ENCODE measurements at places on chromosomes 5 and 9.

- no peak for DNase-seq
Observed at GRCh38 chr9:108544866-108545265, 310.9 kb downstream of the ACTL7B start.

- DNase-seq = no peak
Observed at GRCh38 chr5:58622936-58623871, 40.3 kb downstream of the RAB3C start.

DNA sequence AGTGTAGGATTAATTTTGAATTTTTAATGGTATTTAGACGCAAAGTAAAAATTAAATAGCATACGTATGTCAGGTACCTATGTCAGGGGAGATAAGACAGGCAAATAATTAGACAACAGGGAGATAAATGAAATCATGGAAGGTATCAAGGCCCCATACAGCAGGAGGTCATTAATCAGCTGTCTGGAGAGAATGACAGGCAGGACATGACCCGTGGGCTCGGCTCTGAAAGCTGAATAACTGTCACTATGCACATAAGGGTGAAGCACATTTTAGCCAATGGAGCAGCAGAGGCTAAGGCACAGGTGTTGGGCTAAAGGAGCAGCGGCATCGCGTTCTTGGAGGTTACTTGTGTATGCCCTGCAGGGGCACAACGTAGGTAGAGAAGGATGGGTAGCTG lies 11.9 kb downstream of the SLC25A51 start:
- no peak for DNase-seq

DNA sequence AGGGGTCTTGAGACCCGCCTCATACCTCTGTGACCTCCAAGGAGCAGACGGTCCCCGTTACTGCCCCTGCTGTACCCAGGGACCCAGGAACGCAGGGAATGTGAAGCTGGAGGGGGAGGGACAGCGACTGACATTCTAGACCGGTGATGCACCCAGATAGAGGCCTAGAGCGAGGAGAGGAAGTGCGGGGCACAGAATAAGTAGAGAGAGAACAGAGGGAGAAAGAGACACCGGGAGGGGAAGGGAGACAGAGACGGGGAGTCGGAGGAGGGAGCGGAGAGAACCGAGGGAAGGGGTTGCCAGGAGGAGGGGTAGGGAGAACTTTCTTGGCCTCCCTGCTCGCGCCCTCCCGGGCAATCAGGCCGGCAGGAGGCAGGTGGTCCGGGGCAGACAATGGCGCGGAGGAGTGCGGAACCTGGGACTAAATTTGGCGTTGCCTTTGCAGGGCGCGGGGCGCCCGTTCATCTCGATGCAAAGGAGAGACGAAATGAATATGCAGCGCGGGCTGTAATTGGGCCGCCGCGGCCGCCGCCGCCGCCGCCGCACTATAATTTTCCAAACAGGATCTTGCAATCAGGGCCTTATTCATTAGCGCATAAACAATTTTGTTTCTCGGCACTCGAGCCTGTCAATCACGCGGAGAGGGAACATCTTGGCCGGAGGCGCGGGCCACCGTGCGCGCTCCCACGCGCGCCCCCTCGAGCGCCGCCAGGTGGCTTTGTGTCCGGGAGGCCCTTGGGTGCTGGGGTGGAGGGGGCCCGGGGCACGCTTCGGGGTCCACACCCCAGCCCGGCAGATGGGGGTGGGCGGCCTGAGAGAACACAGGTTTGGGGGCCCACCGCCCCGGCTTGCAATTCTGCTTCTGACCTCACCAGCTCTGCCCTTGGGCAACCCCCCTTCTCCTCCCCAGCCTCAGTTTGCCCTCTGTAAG lies 33.0 kb downstream of the NDUFA8 start:
- no peak for DNase-seq

DNA sequence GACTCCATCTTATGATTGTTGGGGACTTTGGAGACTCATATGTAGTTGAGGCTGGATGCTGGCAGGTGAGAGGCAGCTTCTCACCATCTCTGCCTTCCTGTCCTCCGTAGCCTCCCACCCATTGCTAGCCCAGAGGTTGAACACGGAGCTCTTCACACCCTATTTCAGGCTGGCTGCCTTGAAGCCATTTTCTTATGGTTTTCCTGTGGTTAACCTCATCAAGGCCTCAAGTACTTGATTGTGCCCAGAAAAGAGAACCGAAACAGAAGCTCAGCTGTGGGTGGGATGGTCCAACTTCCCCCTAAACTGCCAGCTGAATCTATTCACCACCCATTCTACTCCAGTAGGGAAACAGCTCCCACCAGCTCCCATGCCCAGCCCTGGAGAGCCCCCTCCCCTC lies 102.9 kb downstream of the LIFR start:
- no peak for DNase-seq

- DNase-seq = no peak
Observed at GRCh38 chr9:94802793-94803192, 76.3 kb downstream of the AOPEP start.

DNA sequence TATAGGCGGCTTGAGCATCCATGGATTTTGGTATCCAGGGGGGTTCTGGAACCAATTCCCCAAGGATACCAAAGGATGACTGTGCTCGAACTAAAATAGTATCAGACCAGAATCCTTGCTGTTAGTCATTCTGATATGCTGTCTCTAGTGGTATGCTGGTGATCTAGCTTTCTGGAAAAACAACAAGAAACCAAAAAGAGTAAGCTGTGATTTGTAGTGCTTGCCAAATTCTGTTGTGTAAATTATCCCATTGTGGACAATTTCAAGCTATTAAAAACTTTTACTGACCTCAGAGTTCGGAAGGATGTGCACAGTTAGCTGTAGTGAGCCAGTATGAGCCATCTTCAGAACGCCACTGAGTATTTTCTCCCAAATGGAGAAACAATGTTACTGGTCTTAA lies 99.0 kb upstream of the FBN2 start:
- DNase-seq = no peak

GRCh38 chr9:111985315-111985714 lies 88.7 kb downstream of the UGCG start:
- DNase-seq = no peak

GRCh38 chr5:104533498-104533897 lies 970.9 kb upstream of the NUDT12 start:
- DNase-seq = no peak

- no peak for DNase-seq
Observed at GRCh38 chr5:111901296-111901695, 144.3 kb upstream of the NREP start.

DNA sequence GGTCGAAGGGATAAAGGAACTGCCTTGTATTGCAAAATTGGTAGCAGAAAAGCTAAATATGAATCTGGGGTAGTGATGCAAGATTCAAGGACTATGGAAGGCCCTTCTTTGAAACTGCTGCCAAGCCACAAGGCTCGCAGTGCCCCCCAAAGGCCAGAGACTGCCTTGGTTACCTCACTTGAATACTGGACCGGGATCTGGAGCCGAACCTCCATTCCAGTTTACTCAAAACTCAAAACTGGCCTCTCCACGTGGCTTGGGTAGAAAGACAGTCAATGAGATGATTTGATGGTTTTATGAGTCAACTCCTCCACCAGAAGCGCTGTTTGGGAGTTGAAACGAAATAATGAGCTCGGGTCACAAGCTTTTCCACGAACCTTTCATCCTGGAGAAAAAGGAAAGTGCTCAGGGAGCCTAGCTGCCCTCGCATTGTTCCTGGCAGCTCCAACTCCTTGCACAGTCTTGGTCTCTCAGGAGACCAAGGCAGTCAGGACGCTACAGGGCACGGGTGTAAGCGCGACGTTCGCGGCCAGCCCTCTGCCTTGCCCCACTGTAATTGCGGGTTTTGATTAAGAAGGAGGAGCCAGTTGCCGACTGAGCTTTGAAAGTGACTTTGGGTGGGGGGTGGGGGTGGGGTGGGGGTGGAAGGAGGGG lies 2.8 kb downstream of the ST8SIA4 start:
- DNase-seq = peak; percentile 51

GRCh38 chr5:78985116-78985724 lies at the start of gene ARSB:
Gene ARSB (minus strand): TSS chr5:78985310. CDS start chr5:78985248, 62 bp downstream.
- peak; percentile 55 for DNase-seq

DNA sequence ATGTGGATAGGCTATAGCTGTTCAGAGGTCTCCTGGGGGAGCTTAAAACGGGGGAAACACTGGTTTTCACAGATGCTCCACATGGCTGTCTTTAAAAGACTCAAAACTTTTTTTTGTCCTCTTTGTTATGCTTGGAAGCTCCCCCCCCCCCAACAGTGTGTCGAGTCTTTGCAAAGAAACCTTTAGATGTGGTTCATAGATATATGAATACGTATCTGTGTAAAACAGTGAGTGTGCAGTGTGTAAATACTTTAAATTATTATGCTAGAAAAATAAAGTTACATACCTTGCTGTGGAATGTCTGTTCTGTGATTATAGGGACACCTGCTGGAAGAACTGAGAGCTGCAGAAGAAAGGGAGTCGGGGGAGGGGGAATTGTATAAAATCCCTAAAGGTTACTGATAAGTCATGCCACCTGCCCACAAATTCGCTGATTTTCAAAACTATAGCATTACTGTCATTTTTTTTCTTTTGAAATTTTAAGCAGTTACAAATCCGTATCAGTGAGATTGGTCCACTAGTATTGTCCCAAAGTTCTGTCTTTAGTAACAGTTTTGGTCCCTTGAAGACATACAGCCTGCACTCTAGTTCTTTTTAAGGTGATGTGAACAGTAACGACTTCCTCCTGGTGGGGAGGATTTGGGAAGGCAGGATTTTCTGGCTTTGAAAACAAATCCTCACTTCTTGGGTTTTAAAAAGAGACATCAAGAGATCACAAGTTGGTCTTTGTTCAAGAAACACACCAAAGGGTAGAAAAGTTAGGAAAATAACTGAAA lies 22.9 kb downstream of the RGMB start:
- DNase-seq = no peak

DNA sequence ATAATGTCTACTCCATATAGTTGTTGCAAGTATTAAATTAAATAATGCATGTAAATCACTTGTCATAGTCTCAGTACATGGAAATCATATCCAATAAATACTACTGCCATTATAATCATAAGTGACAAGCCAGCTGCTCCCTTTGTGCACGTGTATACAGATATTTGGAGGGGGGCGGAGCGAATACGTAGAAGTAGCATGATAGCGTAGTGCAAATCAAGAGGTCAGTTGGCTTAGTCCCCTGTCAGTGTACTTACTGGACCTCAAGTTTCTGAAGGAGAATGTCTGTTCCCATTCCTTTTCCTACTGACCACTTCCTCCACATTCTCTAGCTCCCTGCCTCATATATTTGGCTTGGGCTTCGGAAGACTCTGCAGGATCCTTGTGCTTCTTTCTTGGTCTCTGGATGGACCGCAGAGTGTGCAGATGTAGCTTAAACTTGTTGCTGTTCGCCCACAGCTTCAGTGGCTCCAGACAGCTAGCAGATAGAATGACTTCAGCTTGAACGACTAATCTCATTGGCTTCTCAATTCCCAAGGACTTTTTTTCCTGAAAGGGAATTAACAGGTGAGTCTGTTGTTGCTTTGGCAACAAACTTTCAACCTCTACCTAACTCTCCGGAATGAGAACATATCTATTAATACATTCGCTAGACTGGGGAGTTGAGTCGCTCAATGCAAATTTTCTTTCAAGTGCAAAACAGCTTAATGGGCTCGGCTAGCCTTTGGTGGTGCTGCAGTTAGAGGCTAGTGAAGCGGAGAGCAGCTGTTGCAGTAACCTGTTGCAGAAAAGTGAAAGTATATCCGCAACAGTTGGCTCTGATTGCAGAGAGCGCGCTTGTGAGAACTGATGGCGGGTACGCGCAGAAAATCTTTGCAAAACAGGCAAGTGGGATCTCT lies at the start of gene PCDHB1:
TSS of gene PCDHB1 (plus strand) at position 753 of the 899 bp plus-strand sequence. CDS start at position 850, 97 bp downstream.
- no peak for DNase-seq

- no peak for DNase-seq
Observed at GRCh38 chr5:59693492-59694309, 199.8 kb downstream of the PDE4D start.

DNA sequence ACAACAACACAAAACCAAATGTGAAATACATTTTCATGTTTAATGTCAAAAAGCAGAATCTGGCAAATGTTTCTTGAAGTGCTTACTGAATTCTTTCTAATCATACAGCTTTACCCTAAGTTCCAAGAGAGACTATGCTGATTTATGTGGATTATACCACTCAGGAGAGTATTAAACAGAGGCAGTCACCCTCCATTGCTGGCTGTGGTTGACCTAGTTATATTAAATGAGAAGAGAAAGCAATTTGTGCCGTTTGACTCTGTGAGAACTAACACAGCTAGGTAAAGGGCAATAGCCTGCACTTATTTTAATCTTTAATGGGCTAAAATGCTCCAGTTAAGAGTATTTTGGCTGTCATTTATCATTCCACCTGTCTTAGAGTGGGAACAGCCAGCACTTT lies 62.6 kb downstream of the ELL2 start:
- no peak for DNase-seq

GRCh38 chr9:130938652-130939404 lies at the start of gene FIBCD1:
Gene FIBCD1 (minus strand): TSS chr9:130939247. CDS start chr9:130938607, 640 bp downstream.
- DNase-seq = no peak

DNA sequence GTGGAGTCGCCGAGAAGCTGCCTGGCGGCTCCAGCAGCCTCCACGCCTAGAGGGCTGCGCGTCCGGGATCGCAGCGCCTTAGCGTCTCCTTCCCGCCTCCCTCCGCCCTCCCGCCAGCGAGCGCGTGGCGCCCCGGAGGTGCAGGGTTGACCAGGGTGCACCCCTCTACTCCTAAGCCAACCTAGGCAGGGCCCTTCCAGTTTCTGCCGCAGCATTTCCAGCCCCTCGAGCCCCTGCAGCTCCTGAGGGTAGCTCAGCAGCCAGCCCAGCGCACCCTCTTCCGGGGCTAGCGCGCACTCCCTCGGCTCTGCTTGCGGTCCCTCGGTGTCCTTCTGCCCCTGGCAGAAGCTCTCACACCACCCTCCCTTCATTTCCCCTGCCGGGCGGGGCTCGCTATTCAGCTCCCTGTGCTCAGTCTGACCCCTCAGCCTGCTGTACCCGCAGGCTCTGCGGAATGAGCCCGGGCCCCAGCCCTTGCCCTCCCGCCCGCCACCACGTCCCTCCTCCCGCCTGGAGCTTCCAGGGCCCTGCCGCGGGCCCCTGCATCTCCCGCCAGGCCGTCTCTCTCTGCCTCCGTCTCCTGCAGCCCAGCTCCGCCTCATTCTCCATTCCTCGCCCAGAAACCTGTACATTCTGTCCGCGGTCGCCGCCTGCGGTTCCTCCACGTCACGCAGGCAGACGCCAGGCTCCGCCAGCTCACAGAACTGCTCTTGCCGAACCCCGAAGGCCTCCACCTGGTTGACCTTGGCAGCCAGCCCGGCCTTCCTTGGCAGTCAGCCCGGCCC lies 61.8 kb downstream of the SPATA31C2 start:
- DNase-seq = peak; percentile 3

Data from NCI-H446 (cell line).